NCI-H510A (cell line): ENCODE measurements at places on chromosomes 11 and 22.

GRCh38 chr11:76798202-76798581 lies 15.0 kb downstream of the TSKU start:
- DNase-seq: no peak

- DNase-seq: no peak
These were observed 55.7 kb downstream of the APIP start for GRCh38 chr11:34860518-34860917.

- no peak for DNase-seq
These were observed 59.9 kb downstream of the TRAF6 start for GRCh38 chr11:36450110-36450572.

DNA sequence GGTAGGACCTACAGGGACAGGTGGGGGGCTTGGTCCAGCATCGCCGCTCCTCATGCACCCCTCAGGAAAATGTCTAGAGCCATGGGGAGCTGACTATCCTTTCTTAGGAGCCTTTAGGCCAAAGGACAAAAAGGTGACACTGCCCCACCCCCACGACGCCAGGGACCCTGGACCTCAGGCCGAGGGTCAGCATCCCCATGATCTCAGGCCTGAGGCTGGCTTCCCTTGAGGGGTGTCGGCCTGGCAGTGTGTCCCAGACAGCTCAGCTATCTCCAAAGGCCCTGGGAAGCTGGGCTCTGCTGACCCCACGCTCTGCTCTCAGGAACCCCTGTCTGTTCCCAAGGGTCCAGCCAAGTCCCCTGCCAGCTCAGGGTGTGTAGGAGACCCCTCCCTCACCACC lies 16.3 kb downstream of the MRGPRG start:
- DNase-seq: no peak

DNA sequence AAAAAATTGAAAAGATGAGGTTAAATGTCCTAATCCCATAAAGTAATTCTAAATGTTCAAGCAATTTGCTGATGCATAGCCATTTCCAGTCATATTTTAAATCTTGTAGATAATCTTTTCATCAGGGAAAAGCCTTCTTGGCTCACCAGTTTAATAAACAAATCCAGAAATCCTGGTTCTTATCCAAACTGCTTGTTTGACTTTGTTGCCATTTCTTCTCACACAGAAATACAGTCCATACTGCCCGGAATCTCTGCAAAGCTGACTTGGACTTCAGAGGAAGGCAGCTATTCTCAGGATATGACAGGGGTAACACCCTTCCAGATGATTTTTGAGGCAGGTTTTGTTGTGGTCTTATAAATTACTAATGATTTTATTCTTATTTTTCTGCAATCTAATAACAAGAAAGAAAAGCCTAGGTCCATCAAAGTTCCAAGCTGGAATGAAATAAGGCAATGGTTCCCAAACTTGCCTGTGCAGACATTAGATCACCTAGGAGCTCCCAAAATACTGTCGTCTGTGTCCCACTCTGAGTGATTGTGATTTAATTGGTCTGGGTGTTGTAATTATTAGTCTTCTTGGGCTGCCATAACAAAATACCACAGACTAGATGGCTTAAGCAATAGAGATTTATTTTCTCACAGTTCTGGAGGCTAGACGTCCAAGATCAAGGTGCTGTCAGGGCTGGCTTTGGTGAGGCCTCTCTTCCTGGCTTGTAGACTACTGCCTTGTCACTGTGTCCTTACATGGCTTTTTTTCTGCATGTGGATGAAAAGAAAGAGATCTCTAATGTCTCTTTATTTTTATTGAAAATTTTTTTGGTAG lies 55.1 kb upstream of the RCE1 start:
- DNase-seq: no peak

GRCh38 chr11:63879598-63880402 lies 37.2 kb downstream of the RCOR2 start:
- DNase-seq: no peak

- DNase-seq: no peak
These were observed 10.4 kb downstream of the SPATA19 start for GRCh38 chr11:133834682-133835592.

GRCh38 chr11:106061954-106062949 lies 14.9 kb downstream of the KBTBD3 start:
- DNase-seq: no peak
